ENCODE measurements at places on chromosomes 5 and 9.

DNA sequence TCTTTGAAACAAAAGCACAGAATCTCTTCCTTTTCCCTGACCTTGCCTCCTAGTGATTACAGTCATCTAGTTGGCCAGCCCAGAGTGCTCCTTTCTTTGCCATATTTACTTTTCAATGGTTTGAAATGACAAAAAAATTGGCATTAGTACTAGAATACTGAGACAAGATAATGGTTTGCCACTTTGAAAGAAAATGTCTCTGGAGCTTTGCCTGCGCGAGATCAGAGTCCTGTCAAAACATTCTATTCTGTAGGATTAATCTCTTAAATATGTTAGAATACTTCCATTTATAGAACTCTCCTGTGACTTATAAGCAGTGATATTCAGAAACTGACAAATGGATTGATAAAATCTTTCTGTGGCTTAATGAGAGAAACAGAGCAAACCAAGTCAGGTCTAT lies 484.0 kb upstream of the IZUMO3 start:
- DNase-seq = no peak
- no peaks in the 10 kb centered on the region for H3K4me1 ChIP-seq
- no peak overlapping the region for H3K27ac ChIP-seq
- H3K4me3 ChIP-seq = no peak overlapping the region
- no peaks in the 10 kb centered on the region for H3K27me3 ChIP-seq
- H3K36me3 ChIP-seq = no peaks in the 10 kb centered on the region

DNA sequence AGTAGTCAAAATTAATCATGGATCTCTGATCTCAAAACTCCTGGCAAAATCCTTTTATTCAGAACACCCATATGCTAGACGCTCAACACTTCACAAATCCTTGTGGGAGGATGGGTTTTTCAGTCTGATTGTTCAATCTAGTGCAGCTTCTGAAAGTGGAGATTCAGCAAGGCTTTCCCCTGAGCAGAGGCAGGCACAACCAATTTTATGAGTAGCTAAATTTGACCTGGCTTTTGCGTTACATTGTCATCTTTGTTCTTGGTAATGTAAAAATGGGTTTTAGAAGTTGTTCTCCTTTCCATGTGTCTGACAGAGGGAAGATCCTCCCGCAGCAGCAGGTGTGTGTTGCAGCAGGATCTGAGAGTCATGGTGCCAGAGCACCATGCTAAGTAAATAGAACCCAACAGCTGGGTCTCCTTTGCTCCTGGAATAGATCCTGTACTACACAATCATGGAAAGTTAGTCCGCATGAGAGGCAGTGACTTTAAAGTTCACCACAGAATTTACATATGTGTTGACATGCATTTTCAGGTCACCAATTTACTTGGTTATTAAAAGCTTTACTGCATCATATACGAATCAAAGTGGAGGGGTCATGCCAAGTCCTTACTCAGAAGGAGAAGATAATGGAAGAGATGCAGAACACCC lies 70.1 kb upstream of the MEF2C start:
- no peaks in the 10 kb centered on the region for H3K27me3 ChIP-seq
- no peak overlapping the region for H3K4me3 ChIP-seq
- DNase-seq = no peak

DNA sequence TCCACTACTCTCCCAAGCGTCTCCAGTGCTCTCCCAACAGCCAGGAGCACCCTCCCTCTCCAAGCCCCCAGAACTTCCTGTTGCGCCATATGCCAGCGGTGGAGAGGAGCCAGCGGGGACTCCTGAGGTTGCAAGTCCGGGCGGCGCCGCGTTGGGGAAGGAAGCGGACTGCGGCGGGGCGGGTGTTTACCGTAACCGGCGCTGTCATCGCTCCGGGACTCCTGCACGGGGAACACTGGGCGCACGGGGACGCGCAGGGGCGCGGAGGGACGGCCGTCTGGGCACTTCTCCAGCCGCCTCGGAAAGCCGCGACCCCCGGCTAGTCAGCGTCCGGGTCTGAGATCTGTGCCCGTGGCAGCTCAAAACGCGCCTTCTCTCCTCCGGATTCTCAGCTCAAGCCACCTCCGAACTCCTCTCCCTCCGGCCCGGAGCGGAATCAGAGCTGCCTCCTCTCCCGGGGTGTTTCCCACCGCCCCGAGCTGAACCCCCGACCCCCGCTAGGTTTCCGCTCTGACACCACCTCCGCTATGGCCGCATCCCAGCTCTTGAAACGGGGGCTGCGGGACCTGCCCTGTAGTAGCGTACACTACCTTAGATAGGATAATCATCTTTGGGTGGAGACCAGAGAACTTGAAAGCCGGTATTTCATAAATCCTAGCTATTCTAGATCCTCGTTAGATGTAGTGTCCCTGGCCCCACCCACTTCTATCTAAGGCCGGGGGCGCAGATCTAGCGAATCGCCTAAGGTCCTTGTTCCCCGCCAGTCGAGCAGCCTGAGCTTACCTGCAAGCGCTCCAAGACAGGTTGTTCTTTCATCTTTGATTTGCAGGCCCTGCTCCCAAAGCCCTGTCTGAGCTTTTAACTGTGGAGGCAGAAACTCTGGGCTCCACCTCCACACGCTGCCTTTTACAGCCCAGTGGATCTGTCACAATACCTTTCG lies at the start of gene TRPM6:
Gene TRPM6 (minus strand): TSS at position 881 of the 940 bp plus-strand sequence. CDS start 65 bp downstream, at position 816.
- H3K4me1 ChIP-seq = peaks cover 5% of the 10 kb centered on the region
- H3K4me3 ChIP-seq = peak within 1 kb of the TSS; percentile 53
- no peak within 1 kb of the TSS for H3K27ac ChIP-seq
- no peaks in the 10 kb centered on the region for H3K27me3 ChIP-seq
- H3K36me3 ChIP-seq = no peaks in the 10 kb centered on the region

DNA sequence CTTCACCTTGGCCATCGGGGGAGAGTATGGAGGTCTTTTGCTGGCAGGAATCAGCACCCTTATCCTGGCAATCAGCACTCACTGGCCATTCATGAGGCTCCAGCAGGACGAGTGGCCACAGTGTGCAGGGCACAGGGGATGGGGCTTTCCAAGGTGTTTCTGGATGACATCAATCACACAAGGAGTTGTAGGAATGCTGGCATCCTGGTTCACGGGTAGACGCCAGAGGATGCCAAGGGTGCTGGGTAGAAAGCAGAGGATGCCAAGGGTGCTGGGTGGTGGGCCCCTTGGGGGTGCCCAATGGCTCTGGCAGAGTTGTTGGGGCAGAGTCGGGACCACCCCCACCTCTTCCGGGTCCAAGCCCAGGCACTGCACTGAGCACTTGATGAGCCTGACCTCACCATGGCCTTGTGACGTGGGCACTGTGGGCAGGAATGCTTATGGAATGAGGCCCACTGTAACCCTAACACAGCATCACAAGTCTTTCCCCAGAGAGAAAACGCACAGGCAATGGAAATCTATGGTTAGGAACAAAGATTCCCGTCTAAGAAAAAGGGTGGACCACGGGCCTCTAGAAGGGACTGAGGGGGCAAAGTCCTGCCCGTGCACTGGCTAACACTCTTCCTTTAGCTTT lies 29.1 kb downstream of the CEL start:
- H3K4me3 ChIP-seq = no peak overlapping the region
- no peak for DNase-seq
- H3K4me1 ChIP-seq = no peaks in the 10 kb centered on the region
- no peaks in the 10 kb centered on the region for H3K36me3 ChIP-seq
- H3K27me3 ChIP-seq = no peaks in the 10 kb centered on the region

DNA sequence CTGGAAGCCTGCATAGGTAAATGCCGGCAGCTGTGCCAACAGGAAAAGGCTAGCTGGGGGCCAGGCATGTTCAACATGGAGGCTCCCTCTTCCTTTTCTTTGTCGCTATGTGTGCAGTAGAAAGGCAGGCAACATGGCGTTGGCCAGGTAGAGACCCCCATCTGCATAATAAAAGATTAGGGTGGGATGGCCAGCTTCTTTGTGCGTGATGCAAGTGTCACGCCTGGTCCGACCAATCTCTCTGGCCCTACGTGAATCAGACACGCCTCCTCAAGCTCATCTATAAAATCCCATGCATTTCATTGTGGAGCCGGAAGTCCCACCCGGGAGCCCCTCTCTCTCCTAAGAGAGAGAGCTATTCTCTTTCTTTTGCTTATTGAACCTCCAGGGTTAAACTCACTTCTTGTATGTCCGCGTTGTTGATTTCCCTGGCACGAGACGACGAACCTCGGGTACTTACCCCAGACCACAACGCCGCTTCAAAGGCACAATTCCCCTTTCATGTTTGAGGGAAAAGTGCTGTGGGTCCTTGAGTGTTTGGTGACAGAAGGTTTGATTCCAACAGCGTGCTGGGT lies 25.0 kb upstream of the C5orf47 start:
- H3K27me3 ChIP-seq = no peaks in the 10 kb centered on the region
- peak overlapping the region; percentile 74 for H3K27ac ChIP-seq
- H3K4me1 ChIP-seq = peaks cover 25% of the 10 kb centered on the region
- DNase-seq = peak; percentile 98

GRCh38 chr5:159223469-159223868 lies 14.1 kb upstream of the RNF145 start:
- H3K27me3 ChIP-seq = no peaks in the 10 kb centered on the region
- H3K4me3 ChIP-seq = no peak overlapping the region
- H3K4me1 ChIP-seq = no peaks in the 10 kb centered on the region
- no peaks in the 10 kb centered on the region for H3K36me3 ChIP-seq
- no peak for DNase-seq

- peak; percentile 49 for DNase-seq
- no peaks in the 10 kb centered on the region for H3K36me3 ChIP-seq
- H3K4me3 ChIP-seq = peak overlapping the region; percentile 5
- peaks cover 12% of the 10 kb centered on the region for H3K4me1 ChIP-seq
Measured at GRCh38 chr5:123875561-123876275, 363.7 kb downstream of the CSNK1G3 start.

DNA sequence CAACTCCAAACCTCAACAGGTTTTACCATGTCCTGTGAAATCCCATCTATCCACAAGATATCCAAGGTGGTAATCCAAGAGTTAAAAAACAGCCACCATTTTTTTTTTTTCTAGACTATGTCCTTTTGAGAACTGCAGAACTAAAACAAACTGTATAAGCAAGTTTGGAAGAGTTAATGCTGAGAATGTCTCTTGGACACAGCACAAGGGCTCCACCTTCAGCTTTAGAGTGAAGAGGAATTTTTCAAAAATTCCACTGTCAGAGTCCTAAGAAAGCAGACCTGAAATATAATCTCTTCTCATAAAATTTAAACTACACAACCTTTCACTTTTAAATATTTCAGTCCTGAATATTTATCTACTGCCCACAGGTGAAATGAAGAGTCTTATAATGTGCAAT lies 167.8 kb upstream of the CCNG1 start:
- no peaks in the 10 kb centered on the region for H3K27me3 ChIP-seq
- H3K4me3 ChIP-seq = no peak overlapping the region
- H3K36me3 ChIP-seq = no peaks in the 10 kb centered on the region
- peak; percentile 8 for DNase-seq
- H3K27ac ChIP-seq = no peak overlapping the region
- H3K4me1 ChIP-seq = no peaks in the 10 kb centered on the region

GRCh38 chr5:44497606-44498005 lies 108.4 kb upstream of the FGF10 start:
- no peaks in the 10 kb centered on the region for H3K27me3 ChIP-seq
- DNase-seq = no peak
- no peaks in the 10 kb centered on the region for H3K4me1 ChIP-seq
- no peaks in the 10 kb centered on the region for H3K36me3 ChIP-seq
- no peak overlapping the region for H3K27ac ChIP-seq

GRCh38 chr9:87554171-87554910 lies 56.7 kb downstream of the DAPK1 start:
- H3K4me1 ChIP-seq = peaks cover 25% of the 10 kb centered on the region
- no peaks in the 10 kb centered on the region for H3K27me3 ChIP-seq
- DNase-seq = no peak

DNA sequence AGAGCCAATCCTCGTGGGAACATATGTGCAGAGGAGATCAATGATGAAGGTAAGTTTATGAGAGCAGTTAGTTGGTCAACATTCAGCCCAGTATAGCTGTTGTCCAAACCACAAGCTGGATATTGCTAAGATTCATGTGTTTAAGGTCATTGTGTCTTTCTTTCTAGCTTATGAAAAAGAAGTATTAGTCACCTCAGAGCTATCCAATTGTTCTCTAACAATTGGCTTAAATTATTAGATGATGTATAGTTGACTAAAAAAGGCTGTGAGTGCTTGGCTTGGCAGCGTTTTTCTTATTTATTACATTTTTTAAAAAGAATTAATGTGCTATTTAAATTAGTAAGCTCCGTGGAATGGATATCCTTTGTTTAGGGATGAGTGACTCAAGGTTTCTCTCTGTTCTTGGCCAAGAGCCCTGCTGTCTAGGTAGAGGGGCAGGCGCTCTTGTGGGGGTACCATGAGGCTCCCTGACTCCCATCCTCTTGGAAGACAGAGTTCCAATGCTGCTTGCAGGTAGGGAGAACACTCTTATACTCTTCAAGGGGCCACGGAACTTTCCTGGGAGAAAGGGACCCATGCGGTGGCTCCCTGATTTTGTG lies 487.4 kb downstream of the IRX1 start:
- no peak overlapping the region for H3K4me3 ChIP-seq
- no peaks in the 10 kb centered on the region for H3K4me1 ChIP-seq
- no peaks in the 10 kb centered on the region for H3K27me3 ChIP-seq
- H3K36me3 ChIP-seq = no peaks in the 10 kb centered on the region
- no peak for DNase-seq

GRCh38 chr5:8382456-8382855 lies 513.5 kb downstream of the MTRR start:
- no peaks in the 10 kb centered on the region for H3K36me3 ChIP-seq
- H3K27ac ChIP-seq = no peak overlapping the region
- peaks cover 4% of the 10 kb centered on the region for H3K4me1 ChIP-seq
- no peak overlapping the region for H3K4me3 ChIP-seq

- no peaks in the 10 kb centered on the region for H3K27me3 ChIP-seq
- no peak overlapping the region for H3K4me3 ChIP-seq
- DNase-seq = no peak
- H3K4me1 ChIP-seq = peaks cover 32% of the 10 kb centered on the region
Measured at GRCh38 chr5:132422720-132423437, 53.4 kb downstream of the SLC22A5 start.

DNA sequence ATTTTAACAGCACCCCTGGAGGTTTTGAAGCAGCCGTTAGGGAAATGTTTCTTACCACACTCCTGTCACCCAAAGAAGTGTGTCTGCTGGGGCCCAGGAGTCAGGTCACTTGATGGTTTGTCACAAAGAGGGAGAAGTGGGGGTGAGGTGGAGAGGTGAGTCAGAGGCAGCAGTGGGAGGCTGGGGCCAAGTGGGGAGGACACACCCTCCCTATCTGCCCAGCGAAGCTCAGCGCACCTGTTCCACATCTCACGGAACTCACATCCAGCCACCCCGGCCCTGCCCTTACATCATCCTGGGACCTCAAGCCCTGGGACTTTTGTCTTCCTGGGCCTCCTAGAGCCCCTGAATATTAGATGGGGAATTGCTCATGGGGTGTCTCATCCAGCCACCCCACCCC lies 171.1 kb upstream of the SMIM23 start:
- H3K36me3 ChIP-seq = no peaks in the 10 kb centered on the region
- H3K4me1 ChIP-seq = peaks cover 5% of the 10 kb centered on the region
- H3K27ac ChIP-seq = no peak overlapping the region
- peaks cover 8% of the 10 kb centered on the region for H3K27me3 ChIP-seq
- no peak for DNase-seq

DNA sequence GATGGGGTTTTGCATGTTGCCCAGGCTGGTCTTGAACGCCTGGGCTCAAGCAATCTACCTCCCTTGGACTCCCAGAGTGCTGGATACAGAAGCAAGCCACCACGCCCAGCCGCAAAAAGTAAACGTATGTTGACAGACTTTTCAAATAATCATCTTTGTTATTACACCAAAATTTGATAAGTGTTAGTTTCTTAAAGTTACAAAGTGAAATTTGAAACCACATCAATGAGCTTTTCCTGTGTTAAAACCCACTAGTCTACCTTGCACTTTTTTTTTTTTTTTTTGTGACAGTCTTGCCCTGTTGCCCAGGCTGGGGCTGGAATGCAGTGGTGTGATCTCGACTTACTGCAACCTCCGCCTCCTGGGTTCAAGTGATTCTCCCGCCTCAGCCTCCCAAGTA lies 29.9 kb downstream of the SPACA9 start:
- no peak for DNase-seq
- no peaks in the 10 kb centered on the region for H3K27me3 ChIP-seq
- H3K27ac ChIP-seq = no peak overlapping the region
- no peaks in the 10 kb centered on the region for H3K4me1 ChIP-seq
- peaks cover 56% of the 10 kb centered on the region for H3K36me3 ChIP-seq
